Stimulated activated CD8-positive, alpha-beta memory T cell treated with anti-CD3 and anti-CD28 coated beads, Interleukin-7, amount 100 ng/mL, for 24 hours (primary cell): ENCODE measurements at places on chromosomes 6 and 20.

DNA sequence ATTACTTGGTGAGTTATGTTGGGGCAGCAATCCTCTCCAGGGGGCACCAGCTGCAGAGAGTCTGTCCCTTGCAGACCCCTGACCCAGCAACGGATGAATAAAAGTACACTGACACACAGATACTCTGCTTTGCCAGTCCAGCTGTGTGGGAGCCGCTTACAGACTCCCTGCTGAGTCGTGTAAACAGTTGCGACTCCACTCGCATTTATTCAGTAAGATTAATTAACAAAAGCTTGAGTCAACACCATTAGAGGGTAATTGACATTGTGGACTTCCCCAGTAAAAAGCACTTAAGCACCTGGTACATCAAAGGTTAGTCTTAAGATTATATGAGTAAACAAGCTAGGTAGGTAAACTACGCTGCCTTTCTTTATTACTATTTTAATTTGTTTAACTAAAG, 92.0 kb upstream of the TMEM181 start:
- no peak for DNase-seq

GRCh38 chr6:136677822-136678221, 114.5 kb downstream of the MAP3K5 start:
- DNase-seq, result no peak

- DNase-seq, result no peak
Measured at GRCh38 chr20:36385503-36385902, 79.4 kb downstream of the DLGAP4 start.

DNA sequence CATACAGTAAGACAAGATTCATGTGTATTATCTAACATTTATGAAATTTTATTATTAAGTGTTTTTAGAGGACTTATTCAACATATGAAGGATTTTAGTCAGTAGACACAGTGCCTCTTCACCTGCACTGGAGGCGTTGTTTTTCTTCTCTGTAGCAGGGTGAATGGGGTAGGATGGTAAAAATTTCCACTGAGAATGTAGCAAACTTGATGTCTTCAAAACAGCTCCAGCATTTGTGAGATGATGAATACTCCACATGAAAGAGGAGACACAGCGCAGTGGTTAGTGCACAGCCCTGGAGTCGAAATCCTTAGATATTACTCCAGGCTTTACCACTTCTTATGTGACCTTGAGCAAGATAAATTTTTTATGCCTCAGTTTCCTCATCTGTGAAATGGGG, 110.5 kb upstream of the AHI1 start:
- DNase-seq, result no peak

DNA sequence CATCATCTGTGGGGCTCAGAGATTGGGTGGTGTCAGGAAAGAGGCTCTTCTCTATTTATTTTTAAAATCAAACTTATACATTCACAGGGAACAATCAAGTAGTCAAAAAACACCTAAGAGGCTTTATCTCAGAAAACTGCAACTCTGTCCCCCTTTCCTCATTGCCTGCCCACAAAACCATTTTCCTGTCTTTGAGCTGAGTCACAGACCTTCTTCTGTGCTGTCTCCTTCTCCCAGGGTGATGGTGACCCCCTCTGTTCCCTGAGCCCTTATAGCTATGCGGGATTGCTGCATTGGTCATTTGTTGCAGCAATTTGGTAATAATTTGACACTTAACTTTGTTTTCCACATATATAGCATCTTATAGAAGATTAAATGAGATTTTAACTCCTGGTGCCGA, 195.2 kb upstream of the PROKR2 start:
- DNase-seq, result no peak

DNA sequence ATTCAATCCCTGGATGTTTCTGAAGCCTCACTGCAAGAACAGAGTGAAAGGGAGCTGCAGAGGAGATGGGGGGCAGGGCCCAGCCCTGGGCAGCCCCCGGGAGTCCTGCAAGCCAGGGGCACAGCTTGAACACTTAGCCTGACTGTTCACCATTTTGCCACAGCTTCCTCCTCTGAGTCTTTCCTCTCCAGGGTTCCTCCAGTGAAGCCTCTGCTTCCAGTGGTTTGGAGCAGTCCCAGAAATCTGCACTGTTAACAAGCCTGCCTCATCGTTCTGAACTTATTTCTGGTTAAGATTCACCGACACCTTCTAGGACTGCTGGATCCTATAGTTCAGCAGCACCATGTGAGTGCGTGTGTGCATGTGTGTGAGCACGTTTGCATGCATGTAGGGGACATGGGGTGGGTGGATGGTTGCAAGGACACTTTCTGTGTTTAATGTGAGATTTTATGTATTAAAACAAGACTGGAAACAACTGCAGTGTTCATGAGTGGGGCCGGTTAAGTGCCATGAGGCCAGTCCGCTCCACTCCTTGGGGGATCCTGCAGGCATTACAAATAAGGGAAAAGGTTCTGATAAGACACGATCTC, 24.6 kb downstream of the CEBPB start:
- DNase-seq, result no peak

GRCh38 chr6:17945111-17945510, 42.3 kb downstream of the KIF13A start:
- no peak for DNase-seq

GRCh38 chr20:263701-264100, 6.2 kb downstream of the DEFB132 start:
- DNase-seq, result no peak

DNA sequence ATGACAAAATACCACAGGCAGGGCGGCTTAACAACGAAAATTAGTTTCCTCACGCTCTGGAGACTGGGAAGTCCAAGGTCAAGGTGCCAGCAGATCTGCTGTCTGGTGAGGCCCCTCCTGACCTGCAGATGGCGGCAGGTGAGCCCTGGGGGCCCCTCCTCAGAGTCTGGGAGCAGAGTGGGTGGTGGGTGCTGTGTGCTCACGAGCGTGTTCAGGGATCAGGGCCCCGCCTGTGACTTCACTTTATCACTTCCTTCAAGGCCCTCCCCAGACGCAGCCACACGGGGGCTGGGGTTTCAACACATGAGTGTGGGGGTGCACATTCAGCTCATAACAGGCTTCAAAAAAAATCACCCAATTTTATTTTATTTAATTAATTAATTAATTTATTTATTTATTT, 39.3 kb downstream of the SLC2A4RG start:
- DNase-seq, result no peak

GRCh38 chr6:71589254-71589653, 297.1 kb upstream of the RIMS1 start:
- DNase-seq, result no peak

DNA sequence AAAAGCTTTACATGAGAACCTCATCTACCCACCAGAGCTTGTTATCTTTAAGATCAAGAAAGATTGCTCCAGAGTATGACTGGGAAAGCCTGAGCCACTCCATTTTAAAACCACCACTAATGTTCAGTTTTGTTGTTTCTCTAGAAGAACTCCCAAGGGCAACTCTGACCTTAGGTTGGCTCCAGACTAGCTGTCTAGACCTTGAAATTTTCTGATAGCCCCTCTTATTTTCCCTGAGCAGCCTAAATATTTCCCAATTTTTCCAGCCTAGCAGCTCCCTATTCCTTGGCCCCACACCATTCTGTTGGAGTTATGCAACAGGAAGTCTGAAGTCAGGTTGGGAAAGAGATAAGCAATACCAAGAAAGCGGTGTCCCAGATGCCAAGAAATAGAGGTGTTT, 84.6 kb upstream of the TCF21 start:
- no peak for DNase-seq

GRCh38 chr6:43965628-43966373, 161.5 kb downstream of the MRPL14 start:
- no peak for DNase-seq

DNA sequence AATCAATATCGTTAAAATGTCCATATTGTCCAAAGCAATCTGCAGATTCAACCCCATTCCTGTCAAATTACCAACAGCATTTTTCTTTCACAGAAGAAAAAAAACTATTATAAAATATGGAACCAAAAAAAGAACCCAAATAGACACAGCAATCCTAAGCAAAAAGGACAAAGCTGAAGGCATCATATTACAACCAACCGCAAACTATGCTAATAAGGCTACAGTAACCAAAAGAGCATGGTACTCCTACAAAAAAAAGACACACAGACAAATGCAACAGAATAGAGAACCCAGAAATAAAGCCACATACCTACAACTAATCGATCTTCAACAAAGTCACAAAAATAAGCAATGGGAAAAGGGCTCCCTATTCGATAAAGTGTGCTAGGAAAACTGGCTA, 49.2 kb downstream of the RNGTT start:
- no peak for DNase-seq

GRCh38 chr20:59324521-59325141, 24.2 kb downstream of the EDN3 start:
- no peak for DNase-seq

DNA sequence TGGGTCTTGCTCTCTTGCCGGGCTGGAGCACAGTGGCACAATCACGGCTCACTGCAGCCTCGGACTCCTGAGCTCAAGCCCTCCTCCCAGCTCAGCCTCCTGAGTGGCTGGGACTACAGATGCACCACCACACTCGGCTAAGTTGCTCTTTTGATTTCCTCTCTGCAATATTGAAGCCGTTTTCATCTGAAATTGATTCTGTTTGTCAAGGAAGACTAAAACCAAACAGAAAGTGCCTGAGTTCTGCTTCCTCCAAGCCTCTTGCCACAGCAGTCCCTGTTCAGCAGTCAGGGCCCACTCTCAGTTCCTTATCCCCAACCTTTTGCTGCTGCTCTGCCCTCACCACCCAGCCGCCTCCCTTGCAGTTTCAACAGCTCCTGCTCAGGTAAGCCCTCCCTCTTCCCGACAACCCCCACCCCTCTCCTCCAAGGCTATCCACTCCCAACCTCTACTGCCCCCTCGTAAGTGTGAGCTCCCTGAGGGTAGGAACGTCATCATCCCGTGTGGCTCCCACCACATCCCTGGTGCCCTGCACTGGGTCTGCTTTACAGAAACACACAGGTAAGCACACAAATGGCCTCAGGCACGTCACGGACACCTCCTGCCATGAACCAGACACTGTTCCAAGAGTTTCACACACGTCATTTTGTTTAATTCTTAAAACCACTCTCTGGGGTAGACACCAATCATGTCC, 70.7 kb upstream of the TAB2 start:
- no peak for DNase-seq

- DNase-seq, result no peak
Measured at GRCh38 chr6:134658596-134658995, 291.3 kb downstream of the ALDH8A1 start.
